Muscle of arm (tissue), 14 donors: ENCODE measurements at places on chromosomes 16 and 17.

- no peak for DNase-seq
Observed at GRCh38 chr17:31412511-31412910, 21.0 kb downstream of the RAB11FIP4 start.

DNA sequence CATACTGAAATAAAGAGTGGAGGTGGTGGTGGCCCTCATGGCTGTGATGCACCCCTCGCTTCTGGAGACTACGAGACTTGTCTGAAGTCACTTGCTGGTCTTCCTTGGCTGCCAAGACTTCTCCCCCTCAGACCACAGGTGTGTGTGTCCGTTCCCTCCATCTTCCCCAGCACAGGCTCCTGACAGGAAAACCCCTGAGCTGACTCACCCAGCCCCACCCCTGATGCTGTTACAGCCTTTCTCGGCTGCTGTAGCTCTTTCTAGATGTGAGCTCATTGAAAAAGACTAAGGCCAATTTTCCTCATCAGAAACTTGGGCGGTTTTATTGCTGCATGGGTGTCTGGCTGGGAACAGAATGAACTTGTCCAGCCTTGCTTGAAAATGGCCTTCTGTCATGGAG is 296.9 kb downstream of the TMEM114 start:
- no peak for DNase-seq

GRCh38 chr16:85370881-85371651 is 242.1 kb upstream of the GSE1 start:
- DNase-seq: no peak

DNA sequence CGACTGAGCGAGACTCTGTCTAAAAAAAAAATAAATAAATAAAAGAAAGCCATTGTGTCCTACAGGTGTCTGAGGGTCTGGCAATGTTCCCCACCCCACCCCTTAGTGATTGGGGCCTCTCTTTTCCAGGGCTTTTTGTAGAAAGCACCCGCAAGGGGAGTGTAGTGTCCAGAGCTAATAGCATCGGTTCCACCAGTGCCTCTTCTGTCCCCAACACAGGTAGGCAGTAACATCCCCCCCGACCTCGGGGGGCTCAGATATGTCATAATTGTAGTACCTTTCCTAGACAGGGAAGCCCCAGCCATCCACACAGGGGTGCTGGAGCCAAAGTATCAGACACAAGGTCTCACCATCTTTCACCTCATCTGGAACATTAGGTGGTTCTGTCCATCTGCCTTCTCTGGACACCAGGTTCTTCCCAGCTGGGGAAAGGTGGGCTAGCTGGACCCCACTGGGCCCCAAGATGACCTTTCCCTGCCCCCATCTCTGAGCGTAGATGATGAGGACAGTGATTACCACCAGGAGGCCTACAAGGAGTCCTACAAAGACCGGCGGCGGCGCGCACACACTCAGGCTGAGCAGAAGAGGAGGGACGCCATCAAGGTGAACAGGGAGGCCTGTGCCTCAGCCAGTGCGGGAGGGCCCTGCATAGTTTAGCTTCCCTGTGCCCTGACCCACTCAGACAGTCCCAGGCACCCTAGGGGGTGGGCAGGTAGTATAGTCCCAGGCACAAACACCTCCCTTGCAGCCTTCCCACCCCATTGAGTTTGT is 1.6 kb downstream of the MLX start:
- DNase-seq: no peak

DNA sequence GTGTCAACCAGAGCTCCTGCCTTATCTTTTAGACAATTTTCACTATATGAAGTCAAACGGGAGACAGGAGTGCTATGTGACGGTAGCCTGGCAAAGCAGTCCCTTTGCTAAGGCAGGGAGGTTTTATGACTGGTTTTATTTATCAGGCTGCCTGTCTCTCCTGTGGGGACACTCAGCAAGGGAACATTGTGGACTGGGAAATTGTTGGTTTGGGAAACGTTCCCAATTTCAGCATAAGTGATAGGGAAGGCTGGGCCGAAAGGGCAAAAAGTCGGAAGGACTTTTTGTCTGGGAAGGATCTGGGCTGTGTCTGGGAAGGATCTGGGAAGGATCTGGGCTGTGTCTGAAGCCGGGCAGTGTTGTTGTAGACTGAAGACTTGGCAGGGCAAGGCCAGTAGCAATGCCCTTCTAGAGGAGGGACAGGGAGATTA is 211.2 kb downstream of the PARN start:
- DNase-seq: no peak
